ENCODE measurements at places on chromosomes 3 and 15.
A peak's percentile ranks its signal among the peaks of the same experiment; 100 is the strongest.

DNA sequence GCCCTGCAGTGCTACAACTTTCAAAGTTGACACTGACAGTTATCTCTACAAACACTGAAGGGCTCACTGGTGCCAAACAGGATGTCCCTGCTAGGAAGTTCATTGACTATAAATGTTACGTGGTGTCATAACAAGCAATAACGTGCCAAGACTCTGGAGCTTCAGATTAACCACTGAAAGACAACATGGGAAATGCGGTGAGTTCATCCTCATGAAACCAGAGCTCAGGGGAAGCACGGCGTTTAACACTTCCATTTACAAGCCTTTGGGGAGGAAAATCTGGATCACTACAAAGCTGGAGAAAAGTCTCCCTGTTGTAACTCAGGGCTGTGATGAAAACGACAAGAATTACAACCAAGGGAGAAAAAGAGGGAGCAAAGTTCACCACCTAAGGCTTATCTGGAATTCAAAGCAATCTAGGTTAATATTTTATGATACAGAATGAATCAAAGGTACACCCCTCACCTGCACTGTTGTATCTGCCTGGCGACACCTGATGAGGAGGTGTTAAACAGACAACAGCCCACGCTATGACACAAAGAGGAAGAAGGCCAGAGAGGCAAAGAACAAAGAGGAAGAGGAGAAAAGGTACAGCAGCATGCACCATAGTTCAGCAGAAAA is 27.0 kb downstream of the SHQ1 start:
- DNase-seq = no peak

GRCh38 chr3:110126065-110126464 is 788.7 kb upstream of the DPPA4 start:
- no peak for DNase-seq

GRCh38 chr15:50315814-50316630 is 39.0 kb downstream of the GABPB1 start:
- no peak for DNase-seq

DNA sequence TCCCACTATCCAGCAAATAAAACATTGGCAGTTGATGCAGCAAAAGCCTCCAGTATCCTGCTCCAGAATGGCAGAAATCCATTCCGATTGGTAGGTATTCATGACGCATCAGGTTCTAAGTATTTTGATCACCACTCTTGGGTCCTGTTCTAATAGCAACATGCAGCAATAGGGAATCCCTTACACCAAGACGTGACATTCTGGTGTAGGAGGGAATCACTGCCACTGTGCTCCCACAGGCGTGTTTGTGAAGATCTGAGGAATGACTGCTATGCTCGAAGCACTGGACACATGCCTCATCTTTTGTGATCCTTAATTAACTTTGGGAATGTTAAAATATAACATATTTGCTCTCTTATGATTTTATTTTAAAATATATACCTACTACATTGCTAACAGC is 552.9 kb downstream of the MECOM start:
- DNase-seq = no peak

DNA sequence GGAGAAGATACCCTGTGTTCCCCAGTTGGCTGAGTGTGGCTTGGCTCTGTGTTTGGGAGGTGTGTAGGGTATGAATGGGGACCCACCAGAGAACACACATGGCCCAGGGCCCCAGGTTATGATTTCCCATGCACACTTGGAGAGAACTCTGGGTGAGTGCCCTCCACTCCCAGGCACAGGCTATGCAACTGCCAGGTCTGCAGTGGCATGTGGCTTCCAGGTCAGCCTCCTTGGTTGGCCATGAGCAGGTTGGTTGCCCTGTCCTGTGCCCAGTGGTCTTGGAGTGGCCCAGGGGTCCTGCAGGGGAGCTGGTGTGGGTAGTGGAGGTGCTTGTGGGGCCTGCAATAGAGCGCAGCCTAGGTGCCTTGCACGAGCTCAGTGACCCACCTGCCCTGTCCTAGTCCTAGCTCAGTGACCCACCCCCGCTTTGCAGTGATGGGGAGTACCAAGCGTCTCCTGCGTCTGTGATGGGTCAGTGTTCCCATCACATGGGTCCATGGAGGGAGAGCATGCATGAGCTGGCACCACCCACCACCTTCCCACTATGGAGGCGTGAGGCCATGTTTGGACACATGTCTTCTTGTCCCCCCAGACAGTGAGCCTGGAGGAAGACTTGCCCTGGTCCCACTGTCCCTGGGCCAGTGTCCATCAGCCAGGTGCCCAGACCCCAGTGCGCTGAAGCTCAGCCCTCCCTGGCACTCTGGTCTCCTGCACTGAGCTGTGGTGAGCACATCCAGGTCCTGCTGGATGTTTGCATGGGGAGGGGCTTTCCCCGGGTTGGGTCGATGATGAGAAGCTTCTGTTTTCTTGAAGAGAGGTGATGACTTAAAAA is 217.3 kb downstream of the SNRPN start:
- no peak for DNase-seq

GRCh38 chr3:42667523-42668412 is 14.3 kb downstream of the ZBTB47 start:
- no peak for DNase-seq

DNA sequence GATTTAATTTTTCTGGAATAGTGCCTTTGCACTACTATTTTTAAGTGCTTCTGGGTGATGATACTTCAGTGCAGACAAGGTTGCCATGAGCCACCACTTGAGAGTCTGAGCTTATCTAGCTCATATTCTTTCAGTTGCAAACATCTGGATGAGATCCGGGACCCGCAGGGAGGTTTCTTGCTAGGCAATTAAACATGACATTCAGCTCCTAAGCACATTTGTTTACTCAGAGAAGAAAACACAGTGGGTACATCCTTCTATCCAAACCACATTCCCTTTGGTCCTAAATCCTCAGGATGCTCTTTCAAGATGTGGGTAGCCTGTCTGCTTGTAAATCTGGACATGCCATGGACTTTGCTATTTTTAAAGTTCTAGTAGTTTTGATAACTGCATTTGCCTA is 12.0 kb downstream of the PLSCR1 start:
- no peak for DNase-seq

DNA sequence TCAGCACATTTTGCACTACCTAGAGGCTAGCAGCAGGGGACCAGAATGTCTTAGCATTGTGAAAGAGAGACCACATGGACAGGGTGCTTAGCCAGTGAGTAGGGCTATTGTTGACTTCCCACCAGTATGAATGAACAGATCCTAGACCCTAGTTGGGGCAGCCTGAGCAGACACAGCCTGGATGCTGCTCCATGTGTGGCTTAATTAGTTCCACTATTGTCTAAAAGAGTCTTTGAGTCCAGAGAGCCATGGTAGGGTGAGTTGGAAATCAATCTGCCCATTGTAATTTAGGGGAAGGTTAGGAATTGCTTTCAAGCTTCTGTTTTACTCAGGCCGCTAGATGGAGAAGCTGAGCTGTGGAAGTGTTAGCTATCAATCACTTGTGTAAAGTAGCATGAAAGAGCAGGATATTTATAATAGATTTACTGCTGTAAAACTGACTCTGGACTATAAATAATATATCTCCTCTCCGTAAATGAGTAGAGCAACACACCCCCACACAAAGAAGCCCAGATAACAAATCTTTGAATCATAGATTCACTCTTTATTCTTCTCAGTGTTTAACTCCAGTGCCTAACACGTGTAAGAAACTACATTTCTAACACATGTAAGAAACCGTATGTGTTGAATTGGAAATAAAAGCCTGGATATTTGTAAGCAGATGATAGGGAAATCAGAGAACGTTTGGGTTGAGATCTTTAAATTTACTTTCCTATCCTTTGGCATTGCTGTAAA is 4.1 kb upstream of the GCSAM start:
- DNase-seq = no peak

GRCh38 chr3:141243271-141243707 is 11.7 kb downstream of the PXYLP1 start:
- DNase-seq = peak; percentile 47

DNA sequence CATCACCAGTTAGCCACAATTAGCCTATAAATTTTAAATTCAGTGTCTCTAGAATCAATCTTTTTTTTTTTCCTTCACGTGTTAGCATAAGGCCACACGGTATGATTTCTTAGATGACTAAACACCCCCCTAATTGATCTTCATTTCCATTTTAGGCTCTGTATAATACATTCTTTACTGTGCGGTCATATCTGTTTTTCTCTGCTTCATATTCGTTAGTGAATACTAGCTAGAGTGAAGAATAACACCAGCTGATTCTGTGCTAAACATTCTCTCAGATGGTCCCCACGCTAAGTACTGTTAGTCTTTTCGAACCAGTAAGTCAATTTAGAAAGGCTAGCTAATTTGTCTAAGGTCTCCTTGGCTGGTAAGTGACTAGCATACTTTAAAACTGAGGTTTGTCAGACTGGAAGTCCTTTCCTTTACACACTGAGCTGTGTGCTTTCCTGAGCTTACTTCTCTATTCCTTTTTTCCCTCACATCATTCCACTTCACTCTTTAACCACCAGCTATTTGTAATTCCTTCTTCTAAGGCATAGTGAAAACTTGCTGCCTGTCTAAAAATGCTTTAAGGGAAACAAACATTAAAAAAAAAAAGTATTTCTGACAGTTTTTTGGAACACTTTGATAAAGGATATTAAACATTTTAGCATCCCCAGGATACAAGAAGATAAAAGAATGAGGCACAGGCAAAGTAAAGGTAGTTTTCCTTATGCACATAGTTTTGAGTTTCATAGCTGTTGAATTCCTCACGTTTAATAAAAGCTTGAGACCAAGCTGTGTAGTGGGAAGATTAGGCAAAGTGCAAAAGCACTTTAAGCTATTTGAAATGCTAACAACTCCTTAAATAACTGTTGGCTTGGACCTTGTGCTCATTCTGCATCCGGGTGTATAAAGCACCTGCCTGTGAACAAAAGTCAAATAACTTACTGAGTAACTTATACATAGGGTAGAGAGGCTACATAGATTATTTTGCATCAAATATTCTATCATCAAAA is 17.1 kb downstream of the ZFAND6 start:
- DNase-seq = no peak

GRCh38 chr3:170081079-170081741 is 43.4 kb downstream of the GPR160 start:
- no peak for DNase-seq

GRCh38 chr3:158463556-158463955 is 107.4 kb upstream of the MLF1 start:
- DNase-seq = no peak
